ENCODE measurements at places on chromosomes 2 and 18.

- no peak for DNase-seq
These were observed 69.9 kb downstream of the PLB1 start for GRCh38 chr2:28565720-28566295.

GRCh38 chr2:239368906-239369552, 31.8 kb downstream of the HDAC4 start:
- no peak for DNase-seq

DNA sequence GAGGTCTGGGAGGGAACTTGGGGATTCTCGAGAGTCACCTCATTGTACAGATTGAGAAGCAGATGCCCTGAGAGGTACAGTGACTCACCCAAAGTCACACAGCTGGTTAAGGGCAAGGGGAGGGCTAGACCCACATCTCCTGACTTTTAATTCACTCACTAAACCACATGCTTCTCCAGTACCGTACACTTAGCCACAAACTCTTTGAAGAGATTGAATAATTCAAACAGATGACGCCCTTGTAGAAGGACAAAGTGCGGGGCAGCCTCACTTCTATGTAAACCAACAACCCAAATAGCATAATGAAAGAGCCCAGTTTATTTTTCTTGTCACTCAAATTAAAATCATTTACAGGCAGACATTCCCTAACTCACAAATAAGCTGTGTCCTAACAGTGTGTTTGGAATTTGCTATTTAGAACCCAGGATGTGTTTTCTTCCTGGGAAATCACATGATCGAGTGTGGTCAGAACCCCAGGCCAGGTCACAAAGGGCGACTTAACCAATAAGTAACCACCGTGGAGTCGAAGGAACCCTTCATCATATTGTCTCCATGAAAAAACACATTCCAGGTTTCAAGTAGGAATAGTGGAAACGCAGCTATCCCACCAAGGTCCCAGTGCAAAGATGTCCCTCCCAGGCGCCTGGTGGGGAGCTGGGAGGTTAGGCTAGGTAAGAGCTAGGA, 35.8 kb upstream of the PTPN4 start:
- no peak for DNase-seq

- DNase-seq: no peak
These were observed 78.4 kb downstream of the NCKAP5 start for GRCh38 chr2:133489641-133490410.

DNA sequence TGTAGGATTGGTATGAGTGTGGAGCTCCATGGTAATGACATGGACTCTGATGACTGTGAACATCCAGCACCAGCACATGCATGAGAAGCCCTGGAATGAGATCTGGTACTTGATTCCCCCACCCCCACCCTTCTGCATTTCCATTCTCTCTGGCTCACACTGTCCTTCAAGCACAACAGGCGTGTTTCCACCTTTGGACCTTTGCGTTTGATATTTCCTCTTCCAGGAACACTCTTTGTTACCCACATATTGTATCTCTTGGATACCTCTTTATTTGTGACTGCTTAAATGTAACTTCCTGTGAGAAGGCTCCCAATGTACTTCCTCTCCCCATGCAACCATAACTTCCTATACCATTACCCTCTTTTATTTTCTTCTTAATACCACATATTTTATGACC, 263.8 kb downstream of the HNMT start:
- DNase-seq: no peak

DNA sequence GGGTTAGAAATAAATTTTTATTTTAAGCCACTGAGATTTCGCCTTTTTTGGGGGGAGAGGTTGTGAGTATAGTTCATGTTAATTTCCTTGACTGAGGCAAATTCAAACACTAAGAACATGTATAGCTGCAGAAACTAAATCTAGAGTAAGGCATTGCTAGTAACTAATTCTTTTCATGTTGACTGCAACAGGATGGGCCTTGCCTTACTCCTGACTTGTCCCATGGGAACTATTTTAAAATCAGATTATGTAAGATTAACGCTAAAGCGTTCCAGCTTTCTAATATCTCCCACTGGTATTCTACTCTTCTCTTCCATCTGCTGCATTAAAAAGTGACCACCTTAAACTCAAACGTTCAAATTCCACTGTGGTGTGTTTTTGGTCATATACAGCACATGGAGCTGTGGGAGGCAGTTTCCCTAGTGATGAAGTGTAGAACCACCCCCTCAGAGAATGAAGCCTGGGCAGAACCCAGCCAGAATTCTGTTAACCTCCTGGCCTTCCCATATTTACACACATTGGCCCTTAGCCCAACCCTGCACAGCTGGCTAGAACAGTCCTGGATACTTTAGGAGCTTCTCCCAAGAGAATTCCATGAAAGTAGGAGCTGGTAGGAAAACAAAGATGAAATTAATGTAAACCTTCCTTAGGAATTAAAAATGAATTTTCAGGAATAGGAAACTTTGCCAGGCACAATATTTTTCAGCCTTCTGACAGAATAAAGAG, 687.8 kb downstream of the SLC4A3 start:
- DNase-seq: no peak

DNA sequence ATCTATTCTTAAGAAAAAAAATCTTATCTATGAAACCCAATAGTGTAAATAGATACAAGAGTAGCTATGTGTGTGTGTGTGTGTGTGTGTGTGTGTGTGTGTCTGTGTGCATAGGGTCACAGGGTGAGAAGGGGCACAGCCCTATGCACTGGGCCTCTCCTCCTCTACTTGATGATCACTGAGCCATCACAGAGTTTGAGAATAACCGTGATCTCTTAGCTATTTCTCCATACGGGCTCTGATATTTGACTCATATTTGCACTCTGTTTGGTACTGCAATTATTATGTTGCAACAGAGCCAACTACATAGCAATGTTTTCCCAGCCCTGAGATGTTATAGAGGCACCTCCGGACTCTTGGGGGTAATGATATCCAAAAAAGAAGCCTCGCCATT, 28.8 kb upstream of the SLC40A1 start:
- no peak for DNase-seq
